ENCODE measurements at places on chromosomes 12 and 14.
A peak's percentile ranks its signal among the peaks of the same experiment; 100 is the strongest.

- DNase-seq = no peak
Measured at GRCh38 chr14:104378698-104379113, 200.9 kb upstream of the C14orf180 start.

GRCh38 chr12:15497671-15498292, 175.5 kb downstream of the PTPRO start:
- no peak for DNase-seq

GRCh38 chr14:58200846-58201245, 897 bp downstream of the ACTR10 start:
- no peak for DNase-seq

DNA sequence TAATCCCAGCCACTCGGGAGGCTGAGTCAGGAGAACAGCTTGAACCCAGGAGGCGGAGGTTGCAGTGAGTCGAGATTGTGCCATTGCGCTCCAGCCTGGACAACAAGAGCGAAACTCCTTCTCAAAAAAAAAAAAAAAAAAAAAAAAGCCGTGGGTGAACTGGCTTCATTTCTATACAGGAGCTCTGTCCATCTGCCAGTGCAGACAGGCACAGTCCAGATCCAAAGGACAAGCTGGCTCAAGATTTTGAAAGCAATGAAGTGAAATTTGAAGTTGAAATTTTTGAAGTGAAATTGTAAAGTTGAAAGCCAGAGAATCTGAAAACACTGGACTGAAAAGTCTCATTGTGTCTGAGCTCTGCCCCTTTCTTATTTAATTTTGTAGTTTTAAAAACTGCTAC, 134.7 kb downstream of the CALM1 start:
- no peak for DNase-seq

DNA sequence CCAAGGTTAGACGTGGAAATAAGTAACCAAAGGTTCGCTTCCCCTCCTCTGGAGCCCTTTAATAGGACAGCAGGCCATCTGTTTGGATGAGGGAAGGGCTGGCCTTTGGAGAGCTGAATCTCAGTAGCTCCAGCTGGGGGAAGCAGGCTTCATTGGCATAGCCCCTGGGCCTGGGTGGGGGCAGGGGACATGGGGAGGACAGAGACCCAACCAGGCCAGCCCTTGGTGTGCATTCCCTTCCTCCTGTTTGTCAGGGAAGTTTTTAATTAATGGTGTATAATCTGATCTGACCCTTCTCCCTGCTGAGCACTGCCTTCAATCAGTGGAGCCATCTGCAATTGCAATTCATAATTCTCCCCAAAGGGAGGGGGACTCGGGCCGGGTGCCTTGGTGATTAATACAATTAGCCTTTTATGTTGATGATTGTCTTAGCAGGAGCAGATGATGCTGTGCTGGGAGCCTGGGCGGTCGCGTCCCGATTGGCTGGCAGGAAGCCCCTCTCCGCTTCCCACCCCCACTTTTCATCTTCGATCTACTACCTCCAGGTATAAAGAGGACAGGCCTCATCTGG, 6.4 kb downstream of the AQP6 start:
- DNase-seq = no peak

DNA sequence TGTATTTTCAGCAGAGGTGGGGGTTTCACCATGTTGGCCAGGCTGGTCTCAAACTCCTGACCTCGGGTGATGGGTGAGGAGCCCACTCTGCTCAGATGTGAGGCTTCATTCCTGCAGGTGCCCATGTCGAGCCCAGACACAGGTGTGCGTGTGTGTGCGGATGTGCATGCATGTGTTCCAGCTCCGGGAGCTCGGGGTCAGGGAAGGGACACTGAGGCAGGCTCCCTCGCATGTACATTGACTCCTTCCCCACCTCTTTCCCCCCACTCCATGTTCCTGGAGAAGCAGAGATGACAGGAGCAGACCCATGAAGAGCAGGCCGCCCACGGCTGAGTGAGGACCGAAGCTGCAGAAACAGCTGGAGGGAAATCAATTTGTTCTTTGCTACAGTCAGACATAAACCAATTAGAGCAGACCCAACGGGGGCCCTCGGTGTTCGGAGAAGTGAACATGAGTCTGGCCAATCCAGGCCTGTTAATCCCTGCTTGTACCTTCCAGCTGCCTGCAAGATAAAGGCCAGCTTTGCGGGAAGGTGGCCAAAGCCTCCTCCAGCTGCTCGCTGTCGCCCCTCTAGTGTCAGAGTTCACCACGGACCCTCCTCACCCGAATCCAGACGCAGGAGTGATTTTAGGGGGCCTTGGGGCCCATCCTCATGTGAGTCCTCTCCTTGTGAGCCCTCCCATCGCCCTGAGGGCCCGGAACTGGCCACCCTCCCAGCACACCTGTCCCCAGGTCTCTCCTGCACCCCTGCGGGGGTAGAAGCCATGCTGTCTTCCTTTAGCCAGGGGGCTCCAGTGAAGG, 321.0 kb upstream of the RTL1 start:
- no peak for DNase-seq

DNA sequence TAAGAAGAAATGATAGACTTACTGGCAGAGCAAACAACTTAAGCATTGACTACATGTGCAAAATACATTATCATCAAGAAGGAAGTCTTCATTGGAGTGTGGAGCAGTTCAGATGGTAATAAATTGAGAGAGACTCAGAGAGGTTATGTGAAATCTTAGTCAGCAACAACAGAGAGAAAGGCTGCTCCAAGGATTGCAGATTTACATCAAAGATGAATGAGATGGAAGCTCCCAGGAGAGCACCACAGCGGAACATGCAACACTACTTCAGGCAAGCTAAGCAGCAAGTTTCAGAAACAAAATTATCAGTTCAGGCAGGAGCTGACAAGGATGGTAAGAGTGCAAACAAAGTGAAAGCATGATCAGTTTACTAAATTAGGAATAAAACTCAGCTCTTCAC, 882.3 kb downstream of the LRFN5 start:
- no peak for DNase-seq

- peak; percentile 21 for DNase-seq
Measured at GRCh38 chr14:22370084-22370847, 218.8 kb downstream of the DAD1 start.

GRCh38 chr14:74491956-74492775, 939 bp downstream of the NPC2 start:
- no peak for DNase-seq

- DNase-seq = no peak
Measured at GRCh38 chr12:79558924-79559469, 131.8 kb downstream of the PAWR start.

DNA sequence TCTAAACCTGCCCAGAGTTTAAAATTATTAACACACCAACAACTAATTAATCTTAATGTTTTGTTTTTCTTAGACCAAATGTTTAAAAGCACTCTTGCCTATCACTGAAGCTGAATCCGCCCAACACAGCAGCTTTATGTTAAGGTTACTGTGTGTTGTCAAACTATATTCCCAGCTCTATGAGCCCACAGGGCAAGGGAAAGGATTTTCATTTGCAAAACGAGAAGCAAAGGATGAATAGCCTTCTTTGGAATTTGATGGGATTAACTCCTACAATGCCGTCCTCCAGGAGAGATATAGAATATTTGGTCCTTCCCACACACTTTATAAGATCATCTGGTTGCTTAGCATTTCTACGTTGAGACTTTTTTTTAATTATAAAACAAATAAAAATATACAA, 43.7 kb downstream of the DUSP16 start:
- DNase-seq = no peak

- DNase-seq = peak; percentile 9
Measured at GRCh38 chr12:83945871-83946270, 966.7 kb downstream of the SLC6A15 start.

Measured in keratinocyte (primary cell).